ENCODE measurements at places on chromosomes 13 and 19. TPM values are rescaled to one million over a fixed set of nuclear protein-coding genes. Genes with fewer than 3 reads are reported as not detected.

GRCh38 chr19:2039089-2039958, 11.7 kb downstream of the MKNK2 start:
- peaks cover 35% of the 10 kb centered on the region for H3K36me3 ChIP-seq
- H3K27me3 ChIP-seq: no peaks in the 10 kb centered on the region
- H3K4me3 ChIP-seq: no peak overlapping the region
- DNase-seq: peak; percentile 68
- peaks cover 49% of the 10 kb centered on the region for H3K4me1 ChIP-seq
- H3K27ac ChIP-seq: peak overlapping the region; percentile 91

CSNK1A1L gene
- not detected for total RNA-seq

GRCh38 chr13:106744516-106744915, 176.6 kb upstream of the ARGLU1 start:
- DNase-seq: no peak
- no peaks in the 10 kb centered on the region for H3K27me3 ChIP-seq
- H3K4me1 ChIP-seq: no peaks in the 10 kb centered on the region
- H3K27ac ChIP-seq: no peak overlapping the region

DIRAS1 gene
- total RNA-seq: 1.4 TPM

KIR2DL1 gene
- not detected for total RNA-seq

CYP4F12 gene
- 18.8 TPM for total RNA-seq
